ENCODE measurements at places on chromosomes 3 and 15.

- H3K4me1 ChIP-seq = no peaks in the 10 kb centered on the region
- H3K4me3 ChIP-seq = no peak overlapping the region
- no peaks in the 10 kb centered on the region for H3K27me3 ChIP-seq
- DNase-seq = no peak
- H3K27ac ChIP-seq = no peak overlapping the region
- no peaks in the 10 kb centered on the region for H3K36me3 ChIP-seq
These were observed 180.3 kb upstream of the ROBO2 start for GRCh38 chr3:76859596-76859995.

- H3K36me3 ChIP-seq = no peaks in the 10 kb centered on the region
- DNase-seq = no peak
- H3K4me3 ChIP-seq = no peak overlapping the region
- H3K27me3 ChIP-seq = no peaks in the 10 kb centered on the region
- no peak overlapping the region for H3K27ac ChIP-seq
- no peaks in the 10 kb centered on the region for H3K4me1 ChIP-seq
These were observed 17.4 kb upstream of the SECISBP2L start for GRCh38 chr15:49063402-49064280.

- H3K4me1 ChIP-seq = no peaks in the 10 kb centered on the region
- no peaks in the 10 kb centered on the region for H3K36me3 ChIP-seq
- no peak overlapping the region for H3K4me3 ChIP-seq
These were observed 341.4 kb upstream of the SGO1 start for GRCh38 chr3:20527368-20527767.

DNA sequence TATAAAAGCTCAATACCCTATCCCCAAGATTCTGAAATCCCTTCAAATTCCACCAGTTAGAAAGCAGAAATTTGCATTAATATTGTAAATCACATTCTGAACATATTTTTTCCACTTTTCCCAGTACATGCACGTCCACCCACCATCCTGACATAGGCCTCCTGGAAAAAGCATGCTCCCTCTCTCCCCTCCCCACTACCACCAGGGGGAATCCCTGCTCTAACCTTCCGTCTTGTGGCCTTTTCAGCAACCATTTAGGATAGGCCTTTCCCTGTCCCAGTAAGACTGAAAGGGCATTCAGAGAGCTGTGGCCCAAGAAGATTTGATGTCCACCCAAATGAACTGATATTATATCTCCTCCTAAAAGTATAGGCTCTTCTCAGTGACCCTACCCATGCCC, 182.1 kb downstream of the ARRDC4 start:
- no peaks in the 10 kb centered on the region for H3K27me3 ChIP-seq
- no peak overlapping the region for H3K4me3 ChIP-seq
- DNase-seq = no peak
- no peaks in the 10 kb centered on the region for H3K36me3 ChIP-seq

- H3K36me3 ChIP-seq = no peaks in the 10 kb centered on the region
- H3K4me3 ChIP-seq = no peak overlapping the region
- peaks cover 5% of the 10 kb centered on the region for H3K27me3 ChIP-seq
- no peak for DNase-seq
- peaks cover 6% of the 10 kb centered on the region for H3K4me1 ChIP-seq
These were observed 28.2 kb downstream of the SIAH2 start for GRCh38 chr3:150734795-150735119.

GRCh38 chr3:25895031-25895430, 105.1 kb downstream of the OXSM start:
- no peaks in the 10 kb centered on the region for H3K27me3 ChIP-seq
- H3K36me3 ChIP-seq = no peaks in the 10 kb centered on the region
- DNase-seq = no peak
- H3K27ac ChIP-seq = no peak overlapping the region
- no peaks in the 10 kb centered on the region for H3K4me1 ChIP-seq

GRCh38 chr3:44109771-44110361, 131.8 kb upstream of the TOPAZ1 start:
- H3K27ac ChIP-seq = no peak overlapping the region
- no peak overlapping the region for H3K4me3 ChIP-seq
- no peaks in the 10 kb centered on the region for H3K4me1 ChIP-seq
- no peak for DNase-seq

GRCh38 chr15:40313531-40314398, 6.0 kb upstream of the PLCB2 start:
- peaks cover 3% of the 10 kb centered on the region for H3K4me1 ChIP-seq
- no peak overlapping the region for H3K27ac ChIP-seq
- no peaks in the 10 kb centered on the region for H3K36me3 ChIP-seq
- DNase-seq = no peak
- peaks cover 3% of the 10 kb centered on the region for H3K27me3 ChIP-seq

- H3K4me3 ChIP-seq = no peak overlapping the region
- peaks cover 2% of the 10 kb centered on the region for H3K27me3 ChIP-seq
- no peaks in the 10 kb centered on the region for H3K36me3 ChIP-seq
- no peaks in the 10 kb centered on the region for H3K4me1 ChIP-seq
- no peak overlapping the region for H3K27ac ChIP-seq
These were observed 18.1 kb downstream of the MOBP start for GRCh38 chr3:39485547-39485946.

GRCh38 chr3:7630925-7631324, 770.0 kb downstream of the GRM7 start:
- H3K36me3 ChIP-seq = no peaks in the 10 kb centered on the region
- no peaks in the 10 kb centered on the region for H3K4me1 ChIP-seq
- no peaks in the 10 kb centered on the region for H3K27me3 ChIP-seq
- no peak overlapping the region for H3K27ac ChIP-seq
- H3K4me3 ChIP-seq = no peak overlapping the region

DNA sequence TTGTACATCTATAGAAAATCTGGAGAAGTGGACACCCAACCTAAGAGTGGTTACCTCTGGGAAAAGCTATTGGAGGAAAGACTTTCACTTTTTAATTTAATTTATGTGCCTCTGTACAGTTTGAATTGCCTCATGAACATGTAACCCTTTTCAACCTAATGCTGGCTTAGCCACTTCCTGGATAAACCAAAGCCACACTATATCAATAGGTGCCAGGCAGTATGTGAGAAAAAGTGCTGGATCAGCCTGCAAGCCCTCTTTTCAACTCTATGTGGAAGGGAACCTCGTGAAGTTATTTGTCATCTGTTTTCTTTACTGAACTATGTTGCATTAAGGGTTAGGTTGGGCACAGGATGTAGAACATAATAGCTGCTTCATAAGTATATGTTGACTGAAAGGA, 9.3 kb upstream of the TOPAZ1 start:
- no peak overlapping the region for H3K27ac ChIP-seq
- H3K4me1 ChIP-seq = no peaks in the 10 kb centered on the region
- no peak for DNase-seq
- H3K27me3 ChIP-seq = no peaks in the 10 kb centered on the region
- H3K36me3 ChIP-seq = no peaks in the 10 kb centered on the region
- no peak overlapping the region for H3K4me3 ChIP-seq

GRCh38 chr3:13686367-13687160, 137.6 kb downstream of the FBLN2 start:
- no peak overlapping the region for H3K4me3 ChIP-seq
- no peaks in the 10 kb centered on the region for H3K36me3 ChIP-seq
- H3K4me1 ChIP-seq = no peaks in the 10 kb centered on the region
- peaks cover 9% of the 10 kb centered on the region for H3K27me3 ChIP-seq
- no peak for DNase-seq

GRCh38 chr15:78810362-78811123, 721 bp downstream of the ADAMTS7 start:
- H3K4me3 ChIP-seq = peak overlapping the region; percentile 91
- peak; percentile 64 for DNase-seq
- no peaks in the 10 kb centered on the region for H3K36me3 ChIP-seq
- peaks cover 21% of the 10 kb centered on the region for H3K4me1 ChIP-seq

DNA sequence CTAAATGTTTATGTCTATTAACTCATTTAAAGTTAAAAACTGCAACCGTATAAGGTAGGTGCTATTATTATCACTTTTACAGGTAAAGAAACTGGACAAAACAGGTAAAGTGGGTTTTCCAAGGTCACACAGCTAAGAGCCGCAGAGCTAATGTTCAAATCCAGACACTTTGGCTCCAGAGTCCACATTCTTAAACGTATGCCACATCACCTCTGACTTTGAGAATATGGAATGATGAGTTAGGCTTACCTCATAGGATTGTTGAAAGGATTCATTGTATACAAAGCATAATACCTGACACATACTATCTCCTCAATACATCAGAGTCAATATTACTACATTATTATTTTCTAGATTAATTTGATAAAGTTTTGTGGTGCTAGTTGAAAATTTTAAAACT, 240.9 kb upstream of the STT3B start:
- no peak overlapping the region for H3K27ac ChIP-seq
- no peaks in the 10 kb centered on the region for H3K27me3 ChIP-seq
- DNase-seq = no peak
- peaks cover 2% of the 10 kb centered on the region for H3K4me1 ChIP-seq
- H3K36me3 ChIP-seq = no peaks in the 10 kb centered on the region

GRCh38 chr15:69757186-69757585, 304.6 kb downstream of the RPLP1 start:
- H3K4me3 ChIP-seq = no peak overlapping the region
- no peak for DNase-seq
- H3K36me3 ChIP-seq = peaks cover 18% of the 10 kb centered on the region

DNA sequence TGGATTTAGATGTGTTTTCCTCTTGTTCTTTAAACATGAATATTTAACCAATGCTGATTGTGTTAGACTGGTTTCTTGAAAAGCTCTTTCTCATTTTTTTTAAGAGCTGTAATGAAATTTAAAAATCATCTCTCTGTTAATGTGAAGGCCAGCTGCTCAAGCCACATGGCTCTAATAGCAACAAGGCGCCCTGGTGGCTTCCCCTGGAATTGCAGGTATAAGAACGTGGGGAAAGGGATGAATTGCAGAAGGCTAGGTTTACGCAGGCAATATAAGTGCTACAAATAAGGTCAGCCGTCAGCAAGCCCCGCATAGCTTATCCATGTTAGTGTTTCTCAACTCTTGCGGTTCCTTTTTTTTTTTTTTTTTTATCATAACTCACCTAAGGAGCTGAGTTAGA, 108.5 kb downstream of the SAMMSON start:
- H3K4me3 ChIP-seq = no peak overlapping the region
- H3K27me3 ChIP-seq = no peaks in the 10 kb centered on the region
- no peaks in the 10 kb centered on the region for H3K4me1 ChIP-seq
- peak; percentile 70 for DNase-seq
- H3K27ac ChIP-seq = no peak overlapping the region

- H3K4me1 ChIP-seq = no peaks in the 10 kb centered on the region
- no peaks in the 10 kb centered on the region for H3K36me3 ChIP-seq
- DNase-seq = no peak
- no peak overlapping the region for H3K4me3 ChIP-seq
- no peak overlapping the region for H3K27ac ChIP-seq
- H3K27me3 ChIP-seq = no peaks in the 10 kb centered on the region
These were observed 833.1 kb downstream of the NAALADL2 start for GRCh38 chr3:175692256-175692655.

GRCh38 chr3:29203851-29204250, 77.0 kb upstream of the RBMS3 start:
- peaks cover 14% of the 10 kb centered on the region for H3K4me1 ChIP-seq
- H3K36me3 ChIP-seq = no peaks in the 10 kb centered on the region
- peaks cover 2% of the 10 kb centered on the region for H3K27me3 ChIP-seq
- H3K4me3 ChIP-seq = no peak overlapping the region
- H3K27ac ChIP-seq = no peak overlapping the region

DNA sequence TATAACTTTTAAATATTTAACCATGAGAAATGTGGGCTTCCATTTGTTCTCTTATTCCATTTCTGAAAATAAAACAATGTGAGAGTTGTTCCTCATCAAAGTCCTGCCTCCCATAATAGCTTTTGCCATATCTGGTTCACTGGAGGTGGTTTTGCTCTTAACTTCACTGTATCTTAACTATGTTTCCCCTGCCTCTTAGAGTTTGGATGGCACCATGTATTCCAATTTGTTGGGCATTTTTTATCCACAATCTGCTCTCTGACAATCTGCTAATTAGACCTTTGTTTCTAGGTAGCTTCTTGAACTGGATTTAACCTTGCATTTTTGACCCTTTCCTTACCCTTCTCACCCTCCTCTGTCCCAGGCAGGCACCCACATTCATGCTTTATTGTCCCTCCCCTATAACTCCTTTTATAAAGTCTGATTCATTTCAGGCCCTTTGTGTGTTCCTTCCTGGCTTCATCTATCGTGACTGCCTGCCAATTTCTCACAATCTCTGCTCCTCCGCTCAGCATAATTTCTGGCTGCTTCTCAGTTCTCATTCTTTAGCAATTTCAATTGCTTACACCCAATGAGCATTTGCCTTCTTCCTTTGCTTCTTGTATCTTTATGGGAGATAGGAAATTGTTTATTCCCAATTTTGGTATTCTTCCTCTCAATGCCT, 144.2 kb upstream of the ARHGEF26 start:
- no peaks in the 10 kb centered on the region for H3K36me3 ChIP-seq
- peaks cover 11% of the 10 kb centered on the region for H3K4me1 ChIP-seq
- DNase-seq = no peak
- no peak overlapping the region for H3K4me3 ChIP-seq

DNA sequence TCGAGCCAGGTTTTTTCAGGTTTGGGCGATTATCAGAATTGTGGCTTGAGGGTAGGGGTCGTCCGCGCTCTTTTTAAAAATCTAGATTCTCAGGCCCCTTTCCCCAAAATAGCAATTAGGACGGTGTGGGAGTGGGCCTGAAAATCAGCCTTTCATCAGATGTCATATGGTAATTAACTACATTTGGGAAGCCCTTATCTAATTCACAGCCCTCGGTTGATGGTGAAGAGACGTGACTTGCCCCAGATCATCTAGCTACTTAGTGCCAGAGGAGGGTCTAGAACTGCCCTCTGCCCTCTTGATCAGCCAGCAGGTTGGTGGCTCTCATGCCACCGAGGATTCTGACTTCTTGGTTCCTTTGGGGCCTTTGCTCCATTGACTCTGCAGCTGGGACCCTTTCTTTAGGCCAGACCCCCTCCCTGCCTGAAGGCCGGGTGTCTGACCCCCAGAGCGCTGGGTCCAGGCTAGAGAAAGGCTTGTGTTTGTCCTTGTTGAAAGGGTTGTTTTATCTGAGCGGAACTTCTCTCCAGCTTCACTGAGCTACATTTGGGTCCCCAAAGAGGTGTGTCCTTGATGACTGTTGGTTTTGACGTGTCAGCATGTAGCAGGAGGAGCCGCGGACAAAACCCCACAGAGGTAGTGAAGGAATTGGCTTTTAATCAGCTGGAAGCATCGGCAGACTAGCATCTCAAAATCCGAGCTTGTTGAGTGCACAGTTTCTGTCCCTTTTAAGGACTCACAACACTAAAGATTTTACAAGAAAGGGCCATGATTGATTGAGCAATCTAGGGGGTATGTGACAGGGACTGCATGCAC, 857 bp downstream of the AEN start:
- DNase-seq = no peak
- peak overlapping the region; percentile 79 for H3K27ac ChIP-seq
- H3K4me3 ChIP-seq = peak overlapping the region; percentile 90
- H3K27me3 ChIP-seq = peaks cover 1% of the 10 kb centered on the region
- H3K4me1 ChIP-seq = peaks cover 11% of the 10 kb centered on the region
- no peaks in the 10 kb centered on the region for H3K36me3 ChIP-seq
